ENCODE measurements at places on chromosomes 6 and 20. TPM values are rescaled to one million over a fixed set of nuclear protein-coding genes. Genes with fewer than 3 reads are reported as not detected.

The GTSF1L gene
- total RNA-seq: not detected

The MCUR1 gene
- total RNA-seq: 25.9 TPM

The RRAGD gene
- total RNA-seq: 89.5 TPM

The SLC35D3 gene
- total RNA-seq: not detected

The ACAT2 gene
- 10.3 TPM for total RNA-seq

The SUPT3H gene
- total RNA-seq: 4.3 TPM

The LINC00237 gene
- not detected for total RNA-seq

The TRERF1 gene
- 1.2 TPM for total RNA-seq

The ASIP gene
- total RNA-seq: 1.5 TPM

The UBD gene
- total RNA-seq: not detected

The GRIK2 gene
- 5.0 TPM for total RNA-seq

The MAFB gene
- 32.5 TPM for total RNA-seq

GRCh38 chr6:169961772-169962561 lies 210.5 kb downstream of the ERMARD start:
- peak; percentile 63 for DNase-seq

- no peak for DNase-seq
These were observed 55.9 kb upstream of the C20orf144 start for GRCh38 chr20:33606118-33606771.

GRCh38 chr6:20477485-20477884 lies 56.8 kb upstream of the CDKAL1 start:
- no peak for DNase-seq

- no peak for DNase-seq
These were observed 301.9 kb downstream of the LAMA2 start for GRCh38 chr6:129184808-129185366.

DNA sequence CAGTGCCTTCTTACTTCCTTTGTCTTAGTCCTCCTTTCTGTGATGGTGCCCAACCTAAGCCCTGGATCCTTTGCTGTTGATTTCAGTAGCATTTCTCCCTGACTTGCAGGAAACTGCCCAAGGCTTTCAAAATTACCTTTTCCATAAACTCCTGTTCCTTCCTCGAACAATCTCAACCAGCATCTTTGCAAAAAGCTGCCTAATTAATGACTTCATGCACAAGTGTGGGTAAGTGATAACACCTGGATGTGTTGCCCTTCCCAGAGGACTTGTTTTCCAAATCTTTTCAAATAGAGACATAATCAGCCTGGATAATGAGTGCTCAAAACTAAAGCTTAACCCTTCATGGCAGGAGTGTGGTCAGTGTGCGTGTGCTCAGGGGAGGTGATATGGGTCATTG lies 118.0 kb downstream of the PCSK2 start:
- DNase-seq: no peak

DNA sequence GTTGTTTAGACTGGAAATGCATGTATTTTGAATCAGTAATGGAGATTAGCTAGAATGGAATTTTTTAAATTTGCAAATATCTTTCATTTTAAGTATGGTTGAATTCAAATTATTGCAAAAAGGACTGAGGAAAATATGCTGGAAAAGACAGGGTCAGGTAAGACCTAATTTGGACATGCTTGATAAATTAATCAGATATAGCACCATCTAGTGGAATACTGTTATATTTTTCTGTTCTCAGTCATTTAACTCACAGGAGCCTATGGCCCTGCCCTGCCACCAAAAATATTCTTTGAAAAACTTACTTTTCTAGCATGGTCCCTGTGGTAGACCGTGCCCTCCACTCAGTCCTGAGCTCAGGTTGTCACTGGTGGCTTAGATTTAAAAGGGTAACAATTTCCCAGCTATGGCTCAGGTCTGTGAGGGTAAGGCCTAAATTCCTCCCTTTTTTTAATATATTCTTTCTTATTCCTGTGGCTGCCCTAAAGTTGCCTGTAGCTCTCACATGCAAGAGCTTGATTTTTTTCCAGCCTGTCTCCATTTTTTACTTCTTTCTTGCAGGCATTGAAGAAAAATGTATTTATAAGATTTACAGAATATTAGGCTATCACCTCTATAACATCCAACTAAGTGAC lies 25.3 kb upstream of the KIAA1586 start:
- DNase-seq: no peak

- DNase-seq: no peak
These were observed 170.1 kb upstream of the AKAP12 start for GRCh38 chr6:151069641-151070040.

GRCh38 chr20:64156136-64156885 lies 7.9 kb upstream of the MYT1 start:
- DNase-seq: no peak

- DNase-seq: no peak
These were observed 58.7 kb upstream of the MTHFD1L start for GRCh38 chr6:150806790-150807189.

- DNase-seq: peak; percentile 74
These were observed 26.2 kb downstream of the SLCO4A1 start for GRCh38 chr20:62668441-62669027.

DNA sequence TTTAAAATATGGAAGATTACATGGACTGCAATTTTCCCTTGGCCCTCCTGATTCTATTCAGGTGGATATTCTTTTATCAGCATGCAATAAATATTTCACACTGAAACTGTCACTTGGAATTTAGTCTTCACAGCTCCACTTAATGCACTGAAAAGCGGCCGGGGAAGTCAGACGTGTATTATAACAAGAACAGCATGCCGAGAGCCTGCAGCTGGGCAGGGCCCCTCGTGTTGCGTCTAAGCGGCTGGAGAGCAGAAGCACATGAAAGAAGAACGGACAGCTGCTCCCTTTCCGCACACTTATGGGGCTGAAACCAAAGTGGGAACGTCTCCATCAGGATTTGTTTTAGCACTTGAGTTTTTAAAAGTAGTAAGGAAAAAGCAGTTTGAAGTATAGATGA lies 57.2 kb downstream of the LYRM4 start:
- peak; percentile 26 for DNase-seq

GRCh38 chr6:28980137-28980851 lies 24.8 kb downstream of the ZNF311 start:
- DNase-seq: no peak

GRCh38 chr6:111215131-111215530 lies 127.8 kb downstream of the SLC16A10 start:
- DNase-seq: no peak

GRCh38 chr20:60559462-60559861 lies 601.2 kb downstream of the CDH26 start:
- DNase-seq: no peak

- DNase-seq: no peak
These were observed 33.9 kb downstream of the KIZ start for GRCh38 chr20:21159658-21160380.

GRCh38 chr6:134437376-134437775 lies 119.5 kb upstream of the SGK1 start:
- DNase-seq: no peak

- peak; percentile 60 for DNase-seq
These were observed 4.8 kb upstream of the TRIM40 start for GRCh38 chr6:30130887-30131862.

DNA sequence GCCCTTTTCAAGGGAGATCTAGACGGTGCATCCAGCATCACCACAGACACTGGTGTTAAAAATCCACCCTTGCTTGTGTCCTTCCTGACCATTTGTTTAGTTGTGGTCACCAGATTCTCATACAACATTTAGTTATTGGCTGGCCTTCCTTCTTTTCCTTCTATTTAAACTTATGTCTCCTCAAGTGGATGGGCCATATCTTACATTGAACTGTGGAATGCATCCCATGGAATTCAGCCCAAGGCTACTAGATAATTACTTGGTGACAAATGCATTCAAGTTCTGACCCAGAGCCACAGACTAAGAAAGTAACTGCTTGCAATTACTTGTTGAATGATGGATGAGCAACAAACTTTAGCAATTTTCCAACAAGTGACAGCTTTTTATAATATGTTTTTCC lies 198.9 kb upstream of the SSTR4 start:
- no peak for DNase-seq

- no peak for DNase-seq
These were observed 377.1 kb upstream of the BTBD3 start for GRCh38 chr20:11540558-11540957.

DNA sequence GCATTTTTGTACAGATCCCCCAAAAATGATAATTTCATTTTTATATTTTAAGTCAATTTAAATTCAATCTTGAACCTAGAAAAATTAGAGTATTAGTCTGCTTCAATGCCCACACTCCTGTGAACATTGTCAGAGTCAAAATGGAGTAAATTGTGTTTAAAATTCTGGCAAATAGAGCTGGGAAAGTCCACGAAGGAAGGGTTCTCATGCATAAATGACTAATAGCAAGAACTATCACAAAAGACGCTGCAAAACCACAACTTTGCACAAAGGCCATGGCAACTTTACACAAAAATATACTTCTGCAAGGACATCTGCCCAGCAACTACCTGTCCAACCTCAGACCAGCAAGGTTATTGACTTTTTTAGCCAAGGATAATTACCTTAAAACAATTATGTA lies 203.2 kb upstream of the SMLR1 start:
- DNase-seq: no peak

DNA sequence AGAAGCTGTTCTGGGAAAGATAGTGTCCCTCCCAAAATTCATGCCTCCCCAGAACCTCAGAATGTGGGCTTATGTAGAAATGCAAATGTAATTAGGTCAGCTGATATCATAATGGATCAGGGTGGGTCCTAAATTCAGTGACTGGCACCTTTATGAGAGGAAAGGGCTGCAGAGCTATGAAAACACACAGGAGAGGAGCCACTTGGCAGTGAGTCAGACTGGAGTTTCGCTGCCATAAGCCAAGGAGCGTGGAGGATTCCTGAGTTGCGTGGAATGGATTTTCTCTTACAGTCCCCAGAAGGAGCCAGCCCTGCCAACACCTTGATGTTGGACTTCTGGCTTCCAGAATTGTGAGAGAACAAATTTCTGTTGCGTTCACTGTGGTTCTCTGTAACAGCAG lies 249.8 kb upstream of the PMEPA1 start:
- DNase-seq: no peak

DNA sequence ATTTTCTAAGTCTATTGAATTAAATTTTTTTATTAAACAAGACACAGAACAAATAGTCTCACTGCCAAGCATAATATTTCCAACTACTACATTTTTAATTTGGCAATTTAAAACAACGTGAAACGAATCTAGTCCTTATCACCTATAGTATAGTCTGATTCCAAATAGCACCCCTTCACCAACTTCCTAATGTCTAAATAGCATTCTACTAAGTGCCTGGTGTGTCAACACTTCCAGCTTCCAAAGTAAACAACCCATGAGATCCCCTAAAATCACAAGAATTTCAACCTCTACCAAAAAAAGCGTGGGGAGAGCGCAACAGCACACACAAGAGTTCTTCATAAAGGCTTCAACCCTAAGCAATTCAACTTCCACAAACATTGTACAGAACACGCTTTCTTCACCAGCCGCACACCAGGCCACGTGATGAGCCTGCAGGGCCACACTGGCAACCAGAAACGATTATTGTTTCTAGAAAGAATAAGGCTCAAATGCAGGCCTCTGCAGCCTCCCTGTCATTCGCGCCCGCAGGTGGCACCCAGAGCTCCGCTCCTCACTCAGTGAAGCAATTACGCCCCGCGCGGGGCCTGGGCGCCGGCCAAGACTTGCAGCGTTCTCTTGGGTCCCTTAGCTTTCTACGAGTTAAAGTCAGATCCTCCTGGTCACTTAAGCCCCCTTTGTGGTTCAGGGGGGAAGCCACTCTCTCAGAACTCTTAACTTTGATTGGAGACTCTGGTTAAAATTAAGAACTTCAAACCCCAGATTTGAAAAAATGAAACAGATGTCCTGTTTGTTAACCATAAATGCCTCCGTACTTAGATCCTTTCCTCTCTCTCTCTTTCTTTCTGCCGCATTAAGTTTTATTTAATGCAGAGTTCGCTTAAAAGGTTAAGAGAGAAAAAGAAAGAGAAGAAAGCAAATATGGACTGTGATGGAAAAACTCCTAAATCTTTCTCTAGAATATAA lies 18.3 kb downstream of the SIM1 start:
- DNase-seq: no peak

GRCh38 chr20:5840411-5841002 lies 90.3 kb downstream of the SHLD1 start:
- DNase-seq: no peak

DNA sequence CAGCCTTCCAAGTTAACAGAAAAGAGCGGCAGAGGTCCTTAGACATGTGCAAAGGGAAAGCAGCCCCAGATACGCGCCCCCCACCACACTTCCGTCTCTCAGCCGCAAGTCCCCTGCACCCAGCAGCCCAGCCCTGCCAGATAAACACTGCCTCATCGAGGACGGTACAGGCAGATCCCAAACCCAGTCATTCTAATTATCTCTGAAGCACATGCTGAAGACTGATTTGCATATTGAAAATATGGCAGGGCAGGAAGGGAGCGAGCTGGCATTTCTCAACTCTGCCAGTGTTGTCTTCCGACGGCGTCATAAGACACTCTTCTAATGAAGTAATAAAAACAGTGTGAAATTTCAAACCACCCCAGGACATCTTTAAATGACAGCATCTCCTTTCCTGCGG lies 122.8 kb upstream of the CDH4 start:
- no peak for DNase-seq

Data from left cardiac atrium (tissue), 4 donors.